Gastroesophageal sphincter (tissue), 4 donors: ENCODE measurements at places on chromosomes 2 and 18.

DNA sequence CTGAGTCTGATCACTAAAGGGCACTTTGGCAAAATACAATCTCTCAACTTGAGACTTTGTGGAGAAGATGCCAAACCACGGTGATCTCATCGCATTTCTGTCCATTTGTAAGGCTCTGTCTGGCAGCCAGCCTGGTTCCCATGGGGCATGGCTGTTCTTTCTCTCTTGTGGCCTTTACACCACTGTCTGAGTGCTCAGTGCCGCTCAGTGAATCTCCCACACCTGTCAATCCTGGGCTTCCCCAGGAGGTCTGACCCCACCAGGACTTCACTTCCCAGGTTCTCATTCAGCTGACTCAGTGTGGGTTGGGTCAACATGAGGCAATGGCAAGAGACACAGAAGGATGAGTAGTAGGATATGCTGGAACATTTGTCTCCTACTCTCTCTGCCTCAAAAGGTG is 96.8 kb upstream of the TRIB2 start:
- ATAC-seq = no peak

- peak; percentile 18 for ATAC-seq
These were observed 123.2 kb downstream of the DYSF start for GRCh38 chr2:71576541-71576940.

- ATAC-seq = no peak
These were observed 18.2 kb downstream of the ACSL3 start for GRCh38 chr2:222878877-222879603.

- no peak for ATAC-seq
These were observed 23.3 kb upstream of the NFE2L2 start for GRCh38 chr2:177287814-177288213.

DNA sequence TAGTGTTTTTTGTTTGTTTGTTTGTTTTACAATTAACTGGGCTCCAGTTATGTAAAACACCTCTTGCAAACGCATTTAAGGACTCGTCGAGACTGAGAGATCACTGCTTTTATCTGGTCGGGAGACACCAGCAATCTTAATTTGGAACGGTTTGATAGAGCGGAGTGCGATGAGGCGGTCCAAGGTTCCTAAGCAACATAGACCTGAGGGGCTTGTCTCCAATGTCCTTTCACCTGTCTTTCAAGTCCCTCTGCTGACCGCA is 729 bp upstream of the SELENOI start:
- ATAC-seq = no peak

- ATAC-seq = no peak
These were observed 93.0 kb upstream of the PELI1 start for GRCh38 chr2:64237266-64237665.

- ATAC-seq = peak; percentile 84
These were observed 44.9 kb upstream of the YWHAQ start for GRCh38 chr2:9675415-9676351.
